Hepatocyte (in vitro differentiated cells): ENCODE measurements at places on chromosomes 11 and 22.

DNA sequence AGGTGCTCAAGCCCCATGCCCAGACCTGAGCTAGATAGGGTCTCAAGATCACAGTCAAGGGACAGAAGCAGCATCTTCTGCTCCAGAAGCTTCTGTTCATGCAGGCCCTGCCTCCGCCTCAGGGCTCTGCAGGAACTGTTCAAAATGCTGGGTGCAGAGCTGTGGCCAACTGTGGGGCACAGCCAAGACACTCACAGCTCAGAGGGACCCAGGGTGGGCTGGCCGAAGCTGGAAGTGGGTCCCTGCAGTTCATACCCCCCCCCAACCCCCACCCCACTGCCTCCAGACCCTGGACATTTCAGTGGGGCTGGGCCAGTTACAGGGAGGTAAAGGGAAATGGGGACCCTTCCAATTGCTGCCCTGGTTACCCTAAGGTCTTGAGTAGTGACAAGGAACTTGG is 129.0 kb downstream of the CRYBB2 start:
- no peak for DNase-seq

DNA sequence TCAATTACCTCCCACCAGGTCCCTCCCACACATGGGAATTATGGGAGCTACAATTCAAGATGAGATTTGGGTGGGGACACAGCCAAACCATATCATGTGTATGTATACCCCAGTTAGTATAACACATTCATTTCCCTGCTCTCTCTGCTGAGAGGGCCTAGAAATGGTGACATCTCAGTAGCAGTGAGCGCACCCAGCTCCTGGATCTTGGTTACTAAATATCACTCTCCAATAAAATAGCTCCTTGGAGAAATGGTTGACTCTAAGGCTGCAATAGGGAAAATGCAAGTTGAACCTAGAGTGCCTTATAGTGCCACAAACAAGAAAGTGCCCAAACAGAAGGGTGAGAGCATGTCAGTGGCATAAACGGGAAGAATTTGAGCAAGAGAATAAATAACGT is 59.6 kb downstream of the ARHGEF12 start:
- DNase-seq, result no peak

DNA sequence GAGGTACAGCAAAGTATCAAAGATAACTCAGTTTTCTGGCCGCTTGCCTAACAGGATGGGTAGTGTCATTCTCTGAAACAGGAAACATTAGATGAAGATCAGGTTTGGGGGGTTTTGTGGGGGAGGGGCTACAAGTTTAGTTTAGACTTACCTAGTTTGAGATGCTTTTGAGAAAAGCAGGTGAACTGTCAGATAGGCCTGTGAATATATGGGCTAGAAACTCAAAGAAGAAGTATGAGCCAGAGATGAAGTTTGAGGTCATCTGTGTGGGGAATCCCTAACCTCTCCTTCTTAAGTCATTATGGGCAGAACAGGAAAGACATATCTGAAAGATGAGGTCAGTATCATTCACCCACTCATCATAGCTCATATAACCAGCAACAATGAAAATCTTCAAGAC is 11.9 kb downstream of the HOATZ start:
- DNase-seq, result no peak

DNA sequence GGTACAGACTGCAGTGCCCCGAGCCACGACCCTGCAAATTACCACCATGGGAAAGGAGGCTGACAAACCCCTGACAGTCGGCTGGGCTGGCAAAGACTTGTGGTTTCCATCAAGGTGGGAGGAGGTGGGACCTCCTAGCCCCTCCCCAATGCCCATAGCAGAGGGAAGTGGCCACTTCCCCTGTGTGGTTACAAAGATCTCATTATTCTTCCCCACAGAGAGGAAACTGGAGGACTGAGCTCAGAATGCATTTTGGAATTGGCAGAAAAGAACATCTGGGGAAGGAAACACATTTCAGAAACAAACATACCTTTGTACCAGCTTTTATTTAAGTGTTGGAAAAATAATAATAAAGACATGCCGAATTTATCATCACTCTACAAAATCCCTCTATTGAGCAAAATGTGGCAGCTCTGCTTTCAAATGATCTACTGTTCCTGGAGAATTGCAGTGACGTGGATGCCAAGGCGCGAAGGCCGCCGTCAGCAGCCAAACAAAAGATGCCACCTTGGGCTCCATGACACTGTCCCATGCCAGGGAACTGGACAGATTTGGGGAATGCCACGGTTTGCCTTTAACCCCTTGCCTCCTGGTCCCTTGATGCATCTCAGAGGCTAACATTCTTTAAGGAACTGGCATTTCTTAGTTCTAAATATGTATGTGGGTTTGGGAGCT is 169.6 kb downstream of the CRYBB2 start:
- DNase-seq, result no peak

- DNase-seq, result no peak
These were observed 23.1 kb downstream of the MRGPRG start for GRCh38 chr11:3195251-3196160.

GRCh38 chr11:61868571-61869428 is 22.5 kb downstream of the FADS3 start:
- no peak for DNase-seq

DNA sequence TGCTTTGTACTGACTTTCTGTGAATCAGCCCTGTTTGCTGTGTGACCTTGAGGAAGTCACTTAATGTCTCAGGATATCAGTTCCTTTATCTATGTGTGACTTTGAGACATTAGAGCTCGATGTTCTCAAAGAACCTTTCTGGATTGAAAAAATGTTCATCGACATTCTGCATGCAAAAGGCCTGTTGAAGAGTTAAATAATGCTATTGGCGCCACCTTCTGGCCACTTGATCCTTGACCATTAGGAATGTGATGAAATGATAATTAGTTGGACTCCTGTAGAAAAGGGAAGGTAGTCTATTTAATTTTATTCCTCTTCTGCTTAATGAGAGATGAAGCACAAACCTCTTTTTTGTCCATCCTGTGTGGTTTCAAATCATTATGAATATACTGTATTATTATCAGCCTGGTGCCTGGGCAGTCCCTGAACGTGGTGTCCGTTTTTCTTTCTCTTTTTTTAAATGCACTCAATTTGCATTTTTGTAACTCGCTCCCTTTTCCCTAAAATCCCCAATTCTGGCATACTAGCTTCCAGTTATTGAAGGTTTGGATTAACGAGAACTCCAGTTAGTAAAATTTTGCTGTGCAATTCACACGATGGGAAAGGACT is 20.7 kb downstream of the ELF5 start:
- DNase-seq, result peak; percentile 78

DNA sequence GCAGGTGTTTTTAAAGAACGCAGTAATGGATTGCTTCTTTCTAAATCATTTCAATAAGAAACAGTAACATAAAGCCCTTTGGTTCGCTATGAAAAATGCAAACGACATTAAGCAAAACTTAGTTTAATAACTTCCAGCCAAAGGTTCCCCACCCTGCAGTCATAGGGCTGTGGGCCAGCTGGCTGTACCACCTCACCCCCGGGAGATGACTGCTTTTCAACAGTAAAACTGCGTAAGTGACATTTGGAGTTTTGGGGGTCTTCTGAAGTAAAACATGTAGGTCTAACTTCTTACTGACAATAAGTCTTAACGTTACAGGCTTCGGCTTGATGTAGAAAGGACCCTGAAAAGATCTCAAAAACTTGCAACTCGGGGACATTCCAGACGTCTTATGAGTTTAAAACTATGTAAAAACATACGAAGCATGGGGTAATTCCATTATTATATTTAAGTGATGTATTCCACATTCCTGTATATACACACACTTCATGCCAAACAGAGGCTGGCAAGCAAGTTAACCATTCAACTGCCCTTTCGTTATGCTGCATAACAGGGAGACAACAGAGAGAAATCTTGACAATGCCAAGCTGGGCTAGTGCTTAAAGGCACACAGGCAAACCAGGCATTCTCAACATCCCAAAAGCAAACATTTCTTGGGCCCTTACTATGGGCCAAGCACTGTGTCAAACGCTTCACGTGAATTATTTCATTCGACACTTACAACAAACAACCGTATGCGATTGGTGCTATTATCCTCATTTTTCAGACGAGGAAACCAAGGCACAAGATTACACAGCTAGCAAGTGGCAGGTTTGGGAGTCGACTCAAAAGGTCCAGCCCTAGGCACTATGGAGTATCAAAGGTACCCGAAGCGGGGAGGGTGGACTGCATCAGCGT is 1.2 kb downstream of the MRTFA start:
- DNase-seq, result no peak

GRCh38 chr11:16217631-16218030 is 138.7 kb downstream of the SOX6 start:
- DNase-seq, result no peak

- DNase-seq, result no peak
These were observed 1.3 kb upstream of the SYT13 start for GRCh38 chr11:45287316-45287903.

DNA sequence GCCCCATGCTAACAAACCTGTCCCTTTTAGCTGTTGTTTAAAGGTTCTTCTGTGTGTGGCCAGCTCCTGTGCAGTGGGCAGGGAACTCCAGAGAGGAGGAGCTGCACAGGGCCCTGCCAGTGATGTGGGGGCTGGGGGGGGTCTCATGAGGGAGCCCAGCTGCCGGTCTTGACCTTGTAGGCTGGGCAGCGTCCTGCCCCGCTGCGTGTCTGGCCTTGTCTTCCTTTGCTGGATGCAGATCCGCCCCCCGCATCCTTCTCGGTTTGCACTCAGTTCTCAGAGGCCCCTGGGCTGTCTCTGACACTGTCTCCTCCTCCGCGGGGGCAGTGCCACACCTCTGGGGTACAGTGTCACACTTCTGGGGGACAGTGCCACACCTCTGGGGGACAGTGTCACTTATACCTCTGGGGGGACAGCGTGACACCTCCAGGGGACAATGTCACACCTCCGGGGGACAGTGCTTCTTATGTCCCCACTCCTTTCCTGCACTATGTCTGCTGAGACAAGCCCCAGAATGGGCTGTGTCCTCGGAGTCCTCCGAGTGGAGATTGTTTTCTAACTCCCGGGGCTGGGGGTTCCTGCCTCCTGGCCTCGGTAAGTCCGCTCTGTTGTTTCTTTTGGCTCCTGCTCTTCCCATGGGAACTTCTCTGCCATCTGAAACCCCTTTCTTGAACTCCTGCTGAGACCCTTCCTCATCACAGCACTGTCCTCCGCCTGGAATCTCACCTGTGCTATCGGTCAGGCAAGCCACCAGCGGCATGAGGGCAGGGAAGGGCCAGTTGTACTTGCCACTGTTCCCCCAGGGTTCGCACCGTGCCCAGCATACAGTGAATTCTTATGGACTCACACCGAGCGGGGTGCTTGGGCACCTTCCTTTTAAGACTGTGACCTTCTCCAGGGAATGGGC is 788.3 kb downstream of the TBC1D22A start:
- no peak for DNase-seq

DNA sequence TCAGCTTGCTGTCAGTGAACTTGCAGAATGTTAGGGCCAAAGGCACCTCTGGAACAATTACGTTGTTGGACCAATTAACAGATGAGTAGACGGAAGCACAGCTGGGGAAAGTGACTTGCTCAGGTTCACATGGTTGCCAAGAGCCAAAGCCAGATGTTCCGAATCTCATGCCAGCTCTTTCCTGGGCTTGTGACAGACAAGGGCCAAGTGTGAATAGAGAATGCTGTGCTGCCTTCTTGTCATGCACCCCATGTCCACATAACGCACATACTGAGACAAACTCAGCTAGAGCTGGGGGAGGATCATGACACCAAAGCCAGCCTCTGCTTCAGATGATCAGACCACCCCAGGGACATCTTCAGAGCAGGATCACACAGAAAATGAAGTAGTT is 616.3 kb downstream of the INSC start:
- no peak for DNase-seq

DNA sequence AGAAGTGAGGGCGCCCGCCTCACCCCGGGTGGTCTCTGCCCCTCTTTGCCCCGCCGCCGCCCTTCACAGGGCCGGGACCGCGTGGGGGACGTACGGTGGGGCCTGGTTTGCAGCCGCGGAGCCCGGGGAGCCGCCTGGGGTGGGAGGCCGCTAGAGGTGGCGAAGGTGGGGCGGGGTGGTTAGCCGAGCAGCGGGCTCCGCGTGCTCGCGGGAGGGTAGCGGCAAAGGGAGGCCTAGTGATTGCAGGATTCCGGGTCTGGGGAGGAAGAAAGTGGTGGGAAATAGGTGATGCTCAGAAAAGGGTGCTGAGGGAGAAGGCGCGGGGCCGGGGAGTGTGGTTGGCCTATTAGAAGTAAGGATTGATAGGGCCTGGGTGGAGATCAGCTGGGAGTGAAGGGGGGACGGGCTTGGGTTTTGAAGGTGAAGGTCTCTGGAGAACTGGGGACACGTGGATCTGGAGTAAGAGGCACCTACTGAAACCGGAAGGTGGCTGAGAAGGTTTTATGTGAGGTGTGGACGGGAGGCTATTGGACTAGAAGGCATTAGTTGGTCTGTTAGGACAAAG is 571 bp downstream of the FAR1 start:
- peak; percentile 55 for DNase-seq

GRCh38 chr22:18022876-18023275 is 1.5 kb downstream of the MICAL3 start:
- DNase-seq, result no peak

DNA sequence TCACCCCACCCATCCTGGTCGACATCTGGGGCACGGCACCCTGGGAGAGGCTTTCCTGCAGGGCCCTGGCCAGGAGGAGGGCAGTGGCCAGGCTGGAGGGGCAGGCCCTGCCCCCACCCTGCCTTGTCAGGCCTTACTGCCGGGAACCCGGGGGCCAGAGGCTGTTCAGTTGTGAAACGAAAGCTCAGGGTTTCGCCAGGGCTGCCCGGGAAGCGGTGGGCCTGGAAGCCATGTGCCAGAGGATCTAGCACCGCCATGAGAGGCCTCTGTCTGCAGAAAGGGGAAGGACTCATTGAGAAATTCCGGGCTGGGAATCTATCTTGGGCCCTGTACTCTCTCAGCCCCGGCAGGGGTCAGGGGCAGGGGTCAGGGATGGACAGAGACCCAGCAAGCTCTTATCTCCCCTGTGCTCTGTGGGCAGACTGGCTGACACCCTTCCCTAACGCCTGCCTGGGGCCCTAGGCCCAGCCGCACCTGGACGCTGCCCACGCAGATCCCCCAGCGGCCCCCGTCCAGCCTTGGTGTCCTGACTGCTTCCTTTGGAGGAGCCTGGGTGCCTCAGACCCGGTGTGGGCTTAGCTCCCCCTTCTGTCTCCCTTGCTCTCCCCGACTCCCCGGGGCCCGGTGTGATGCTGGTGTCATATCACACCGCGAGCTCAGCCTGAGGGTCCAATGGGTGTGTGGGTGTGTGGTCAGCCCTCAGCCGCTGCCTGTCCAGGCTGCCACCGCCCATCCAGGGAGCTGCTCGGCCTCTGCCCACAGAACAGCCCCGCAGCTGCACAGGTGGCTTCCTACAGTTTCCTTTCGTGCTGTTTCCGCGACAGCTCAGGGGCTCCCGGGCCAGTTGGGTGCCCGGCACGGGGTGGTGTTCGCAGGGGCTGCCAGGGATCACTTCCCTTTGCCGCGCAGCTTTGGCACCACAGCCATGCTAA is 6.5 kb downstream of the PIM3 start:
- DNase-seq, result peak; percentile 81

DNA sequence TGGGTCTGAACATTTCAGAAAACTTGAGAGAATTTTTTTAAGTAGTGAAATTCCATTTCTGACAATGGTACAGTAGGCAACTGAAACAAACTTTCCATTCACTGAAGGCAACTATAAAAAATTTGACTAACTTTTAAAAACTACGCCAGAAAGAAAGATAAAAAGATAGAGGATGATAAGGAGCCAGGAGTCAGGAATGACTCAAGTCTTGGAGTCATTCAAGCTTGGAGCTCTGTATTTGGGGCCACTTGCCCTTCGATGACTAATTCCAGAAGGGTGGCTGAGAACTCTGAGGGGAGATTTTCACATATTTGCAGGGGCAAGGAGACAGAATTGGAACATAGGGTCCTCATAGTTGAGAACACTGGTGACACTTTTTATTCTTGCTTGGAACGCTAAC is 1083.2 kb upstream of the CNTN5 start:
- no peak for DNase-seq

GRCh38 chr22:24540470-24540869 is 14.5 kb downstream of the GUCD1 start:
- no peak for DNase-seq
